ENCODE measurements at places on chromosomes 1 and 21.

DNA sequence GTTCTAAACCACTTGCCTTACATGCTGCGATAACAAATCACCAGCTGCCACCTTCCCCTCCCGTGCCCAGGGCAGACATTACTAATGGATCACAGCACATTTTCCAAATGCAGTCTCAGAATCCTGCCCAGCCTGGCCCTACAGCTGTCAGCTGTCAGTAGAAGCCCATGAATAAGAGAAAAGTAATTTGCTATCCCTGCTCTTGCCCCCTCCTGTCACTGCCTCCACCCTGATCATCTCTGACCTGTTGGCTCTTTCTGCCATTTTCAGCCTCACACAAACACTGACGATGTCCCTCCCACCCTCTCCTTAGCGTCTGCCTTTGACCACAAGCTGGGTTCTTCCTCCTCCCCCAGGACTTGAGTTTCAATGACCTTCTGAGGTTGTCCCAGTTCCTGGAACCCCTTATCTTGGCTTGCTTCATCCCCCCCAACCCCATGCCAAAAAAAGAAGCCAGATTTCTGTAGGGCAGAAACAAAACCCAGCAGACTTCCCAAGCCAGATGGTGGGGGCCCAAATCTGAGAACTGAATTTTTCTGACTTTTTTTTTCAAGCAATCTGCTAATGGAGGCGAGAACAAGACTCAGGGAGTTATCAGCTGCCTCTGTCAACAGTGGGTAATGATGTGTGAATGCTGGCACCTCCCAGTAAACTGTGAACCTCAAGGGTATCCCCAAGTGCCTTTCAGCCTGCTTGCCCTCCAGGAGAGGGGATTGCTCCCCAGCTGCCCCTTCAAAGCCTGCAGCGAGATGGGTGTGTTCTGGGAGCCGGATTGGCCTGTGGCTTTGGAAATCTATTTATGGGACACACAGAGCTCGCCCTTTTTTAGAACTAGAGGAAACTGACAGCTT lies 216.5 kb upstream of the VAMP3 start:
- DNase-seq = no peak

GRCh38 chr1:92478393-92478792 lies 8.3 kb downstream of the GFI1 start:
- peak; percentile 61 for DNase-seq

GRCh38 chr1:206703661-206704060 lies 19.0 kb downstream of the MAPKAPK2 start:
- no peak for DNase-seq

GRCh38 chr1:80447526-80447925 lies 1353.2 kb upstream of the ADGRL2 start:
- no peak for DNase-seq

- DNase-seq = peak; percentile 73
Measured at GRCh38 chr1:247857069-247857984, at the start of gene TRIM58. Gene TRIM58 (plus strand): TSS chr1:247857187. CDS start chr1:247857247, 60 bp downstream.

DNA sequence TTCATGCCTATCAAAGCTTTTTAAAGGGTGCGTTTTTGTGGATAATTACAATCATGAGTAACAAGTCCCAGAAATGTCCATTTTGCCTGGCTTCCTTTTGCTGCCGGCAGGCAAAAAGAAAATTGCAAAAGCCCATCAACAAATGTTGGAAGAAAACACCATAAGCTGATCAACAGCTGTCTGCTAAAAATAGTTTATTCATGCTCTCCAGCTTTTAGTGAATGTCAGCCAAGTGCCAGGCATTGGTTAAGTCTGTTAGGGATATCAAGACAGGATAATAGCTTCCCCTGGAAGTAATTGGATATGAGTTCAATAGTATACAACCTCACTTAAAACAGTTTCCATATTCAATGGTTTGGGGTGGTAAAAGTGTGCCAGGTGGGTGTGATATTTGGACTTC lies 13.6 kb upstream of the AGMAT start:
- no peak for DNase-seq

- DNase-seq = no peak
Measured at GRCh38 chr1:6144647-6145395, 35.3 kb downstream of the CHD5 start.

Measured in NCI-H510A treated with DMSO at 0.1 percent for 48 hours (cell line).